ENCODE measurements at places on chromosomes 12 and 14.

- peak; percentile 15 for DNase-seq
Observed at GRCh38 chr12:43776498-43776897, 17.7 kb downstream of the IRAK4 start.

- DNase-seq = peak; percentile 3
Observed at GRCh38 chr14:70808416-70809224, 693 bp downstream of the MAP3K9 start.

GRCh38 chr12:12628013-12628412 lies 16.3 kb downstream of the CREBL2 start:
- no peak for DNase-seq

DNA sequence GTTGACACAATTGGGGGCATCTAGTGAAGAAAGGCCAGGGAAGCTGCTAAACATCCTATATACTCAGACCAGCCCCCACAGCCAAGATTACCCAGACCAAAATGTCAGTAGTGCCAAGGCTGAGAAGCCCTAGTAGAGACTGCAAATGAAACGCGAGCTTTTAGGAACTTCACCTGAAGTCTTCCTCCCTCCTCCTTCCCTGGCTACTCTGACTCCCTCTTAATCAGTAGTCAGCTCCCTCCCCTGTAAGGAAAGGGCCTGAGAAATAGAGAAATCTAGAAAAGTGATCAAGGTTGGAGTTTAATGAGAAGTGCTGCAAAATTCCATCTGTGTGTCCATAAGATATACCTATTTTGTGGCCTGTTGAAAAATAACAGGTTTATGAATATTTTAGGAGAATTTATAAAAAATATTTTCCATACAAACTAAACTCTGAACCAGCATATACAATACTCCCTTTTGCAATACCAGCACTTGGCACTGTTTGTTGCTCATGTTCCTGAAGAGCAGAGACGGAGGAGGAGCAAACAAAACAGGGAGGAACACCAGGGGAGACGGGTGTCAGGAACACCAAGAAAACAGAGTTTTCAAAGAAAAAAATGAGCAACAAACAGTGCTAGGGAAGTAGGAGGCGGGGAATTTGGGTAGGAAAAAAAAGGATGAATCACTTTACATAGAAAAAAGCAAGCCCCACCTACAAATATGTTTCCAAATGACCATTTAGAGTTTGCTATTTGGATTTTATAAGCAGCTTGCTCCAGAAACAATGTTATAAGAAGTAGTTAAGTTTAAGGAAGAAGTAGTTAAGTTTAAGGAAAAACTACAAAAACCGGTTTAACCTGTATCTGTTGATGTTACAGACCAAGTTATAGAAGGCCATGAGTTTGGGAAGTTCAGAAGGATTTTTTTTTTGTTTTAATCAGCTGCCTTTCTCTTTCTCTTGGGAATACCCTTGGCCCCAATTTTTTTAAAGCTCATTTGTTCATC lies 282.1 kb upstream of the GRIP1 start:
- no peak for DNase-seq

- DNase-seq = no peak
Observed at GRCh38 chr12:109741286-109741969, 27.8 kb downstream of the FAM222A start.

- DNase-seq = no peak
Observed at GRCh38 chr14:62645649-62646048, 399.6 kb downstream of the KCNH5 start.

DNA sequence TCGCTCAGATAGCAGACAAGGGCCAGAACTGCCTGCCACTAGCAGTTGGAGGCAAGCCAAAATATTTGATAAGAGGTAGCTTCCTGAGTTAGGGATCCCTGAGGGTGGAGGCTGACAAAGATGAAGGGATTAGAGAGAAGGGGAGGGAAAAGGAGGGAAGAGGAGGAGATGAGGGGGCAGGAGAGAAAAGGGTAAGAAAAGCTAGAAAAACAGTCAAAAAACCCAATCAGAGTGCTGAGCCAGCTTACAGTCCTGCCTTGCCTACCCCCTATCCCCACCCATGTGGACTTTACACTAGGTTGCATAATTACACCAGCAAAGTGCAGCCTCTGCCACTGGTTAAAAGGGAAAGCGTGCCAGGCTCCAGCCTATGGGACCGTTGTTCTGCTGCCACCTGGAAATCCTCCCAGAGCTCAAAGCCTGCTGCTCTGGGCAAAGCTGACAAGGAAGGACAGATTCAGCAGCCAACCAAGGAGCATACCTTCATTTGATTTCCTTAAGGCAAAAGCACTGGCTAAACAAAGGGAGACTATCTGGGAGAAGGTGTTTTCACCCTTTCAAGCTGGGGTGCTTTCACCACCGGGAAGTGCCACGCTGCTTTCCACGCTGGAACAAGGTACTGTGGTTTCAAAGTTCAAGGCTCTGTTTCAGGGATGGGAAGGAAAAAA lies 3.8 kb upstream of the NUMB start:
- DNase-seq = peak; percentile 89

DNA sequence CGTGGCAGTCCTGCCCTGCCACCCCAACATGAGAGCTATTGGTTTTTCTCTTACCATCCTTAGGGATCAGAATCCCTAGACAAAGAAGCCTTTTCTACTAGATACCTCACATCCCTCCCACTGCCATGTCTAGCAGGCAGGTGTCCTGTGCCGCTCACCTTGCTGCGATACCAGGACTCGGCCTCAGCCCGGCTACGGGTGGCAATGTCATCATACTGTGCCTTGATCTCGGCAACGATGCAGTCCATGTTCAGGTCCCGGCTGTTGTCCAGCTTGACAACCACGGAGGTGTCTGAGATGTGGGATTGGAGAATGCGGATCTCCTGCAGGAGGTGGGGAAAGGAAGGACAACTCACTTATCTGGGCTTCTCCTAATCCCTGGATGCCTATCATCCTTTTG lies 4.5 kb downstream of the KRT83 start:
- no peak for DNase-seq

DNA sequence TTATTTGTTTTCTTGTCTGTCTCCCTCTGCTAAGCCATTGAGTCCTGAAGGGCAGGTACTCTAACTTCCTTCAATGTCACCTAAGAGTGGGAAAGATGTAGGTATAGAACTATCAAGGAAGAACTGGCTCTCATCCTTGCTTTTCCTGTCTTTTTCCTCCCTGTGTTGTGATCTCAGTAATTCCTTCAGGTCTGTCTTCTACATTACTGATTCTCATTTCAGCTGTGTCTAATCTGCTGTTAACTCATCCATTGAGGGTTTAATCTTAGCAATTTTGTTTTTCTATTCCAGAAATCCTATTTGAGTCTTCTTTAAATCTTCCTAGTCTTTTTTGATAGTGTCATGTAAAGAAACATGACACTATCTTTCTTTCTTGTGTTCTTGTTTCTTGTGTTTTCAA lies 124.5 kb upstream of the PLXNC1 start:
- no peak for DNase-seq

GRCh38 chr12:113980537-113981337 lies 14.6 kb upstream of the RBM19 start:
- peak; percentile 68 for DNase-seq

- DNase-seq = no peak
Observed at GRCh38 chr12:3214526-3215365, 137.6 kb downstream of the TSPAN9 start.

DNA sequence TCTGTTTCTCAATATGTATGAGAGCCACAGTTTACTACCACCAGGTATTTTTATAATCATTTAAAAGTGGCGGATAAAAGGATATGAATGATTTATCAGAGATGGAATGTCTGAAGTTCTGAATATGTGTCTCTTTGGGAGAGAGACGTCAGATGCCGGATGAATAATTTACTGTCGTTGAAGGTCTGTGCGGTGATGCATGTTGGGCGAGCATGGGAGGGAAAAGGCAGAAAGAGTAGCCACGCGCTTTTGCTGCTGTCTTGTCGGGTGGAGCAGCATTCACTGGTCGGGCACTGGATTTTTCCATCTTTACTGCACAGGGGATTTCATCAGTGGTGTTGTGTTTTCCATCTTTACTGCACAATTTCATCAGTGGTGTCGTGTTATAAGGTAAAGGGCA lies 65.6 kb downstream of the SYNE2 start:
- no peak for DNase-seq

- peak; percentile 19 for DNase-seq
Observed at GRCh38 chr12:97960741-97961608, 498.4 kb downstream of the RMST start.

DNA sequence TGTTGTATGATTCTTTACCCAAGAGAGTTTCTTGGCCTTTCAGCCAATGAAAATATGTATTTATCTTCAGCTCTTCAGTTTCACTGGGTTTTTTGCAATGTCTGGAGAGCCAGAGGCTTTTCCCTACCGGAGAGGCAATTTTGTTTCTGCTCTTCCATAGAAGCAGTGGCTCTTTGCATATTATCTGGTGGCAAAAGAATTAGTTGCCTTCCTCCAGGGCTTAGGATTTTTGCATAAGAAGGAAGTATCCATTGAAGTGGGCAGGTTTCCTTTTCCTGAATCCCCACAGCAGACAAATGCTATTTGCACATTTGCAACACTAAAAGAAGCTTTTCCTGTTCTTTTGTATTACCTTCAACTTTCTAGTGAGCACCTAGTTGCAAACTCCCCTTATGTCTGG lies 75.2 kb downstream of the NTS start:
- DNase-seq = no peak

- DNase-seq = no peak
Observed at GRCh38 chr12:20368651-20369304, 441 bp downstream of the PDE3A start.

DNA sequence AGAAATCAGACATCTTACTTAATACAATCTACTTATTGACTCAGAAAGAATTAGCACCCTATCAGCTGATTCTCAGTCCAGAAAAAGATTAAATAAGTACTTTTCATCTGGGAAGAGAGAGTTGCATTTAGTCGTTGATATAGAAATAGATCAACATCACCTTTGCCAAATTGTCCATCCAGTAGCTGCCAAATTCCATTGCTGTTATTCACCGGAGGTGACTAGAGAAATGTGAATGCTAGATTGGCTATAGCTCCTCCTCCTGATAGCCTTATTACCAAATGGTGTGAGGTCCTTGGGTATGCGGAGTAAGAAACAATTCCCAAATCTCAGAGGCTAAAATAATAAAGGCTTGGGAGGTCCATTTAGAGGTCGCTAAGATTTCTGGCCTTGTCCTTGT lies 723.3 kb upstream of the FLRT2 start:
- no peak for DNase-seq

DNA sequence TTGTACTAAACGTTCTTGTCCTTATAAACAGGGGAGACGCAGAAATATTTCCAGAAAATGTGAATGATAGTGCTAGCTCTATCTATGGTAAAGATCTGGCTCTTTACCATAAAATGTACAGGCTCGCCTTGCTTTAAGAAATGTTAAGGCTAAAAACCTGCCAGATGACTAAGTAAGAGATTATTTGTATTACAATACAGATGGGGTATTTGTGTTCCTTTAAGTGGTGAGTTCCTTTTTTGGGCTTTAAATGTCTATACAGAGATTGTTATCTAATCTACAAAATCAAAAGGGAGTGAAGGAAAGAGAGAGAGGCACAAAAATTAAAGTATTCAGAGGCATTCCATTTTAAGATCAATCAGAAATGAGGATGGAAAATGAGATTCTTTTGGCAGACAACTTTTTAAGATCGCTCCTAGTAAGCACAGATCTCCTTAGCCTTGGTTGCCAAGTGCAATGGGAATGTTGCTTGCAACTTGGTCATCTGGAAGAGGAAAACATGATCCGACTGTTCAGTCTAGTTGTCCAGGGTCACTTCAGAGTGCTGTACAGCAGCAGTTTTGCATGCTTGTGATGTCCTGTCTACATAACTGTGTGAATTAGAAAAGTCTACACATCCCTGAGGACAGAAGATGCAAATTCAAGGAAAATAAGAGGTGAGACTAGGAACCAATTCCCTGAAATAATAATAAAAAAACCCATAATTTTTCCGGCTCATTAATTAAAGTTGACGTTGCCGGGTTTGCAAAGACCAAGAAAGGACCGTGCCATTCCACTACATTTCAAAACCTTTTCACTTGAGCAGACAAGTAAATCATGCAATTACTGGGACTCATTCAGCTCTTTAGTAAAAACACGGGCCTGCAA lies 380.8 kb downstream of the EGLN3 start:
- no peak for DNase-seq
